ENCODE measurements at places on chromosomes 13 and 19. TPM values are rescaled to one million over a fixed set of nuclear protein-coding genes. Genes with fewer than 3 reads are reported as not detected.

The NLRP4 gene
- not detected for total RNA-seq

The METTL21C gene
- not detected for total RNA-seq

The RNF113B gene
- total RNA-seq, result not detected

The TUBA3C gene
- total RNA-seq, result not detected

The ZNF155 gene
- 5.1 TPM for total RNA-seq

The PSG11 gene
- total RNA-seq, result not detected

The NKG7 gene
- not detected for total RNA-seq

The MISP3 gene
- 4.5 TPM for total RNA-seq

The MED26 gene
- total RNA-seq, result 5.1 TPM

The C1QTNF9B gene
- 2.0 TPM for total RNA-seq

The DOCK6 gene
- 38.5 TPM for total RNA-seq

The MBD3L1 gene
- total RNA-seq, result not detected

The TNFSF9 gene
- not detected for total RNA-seq

The SPIB gene
- total RNA-seq, result 0.53 TPM

The ZNF730 gene
- 0.16 TPM for total RNA-seq

The TARM1 gene
- not detected for total RNA-seq

The CD33 gene
- 2.9 TPM for total RNA-seq

The SYNGR4 gene
- not detected for total RNA-seq

The LAIR1 gene
- 9.8 TPM for total RNA-seq

The RFXAP gene
- 4.5 TPM for total RNA-seq

The C19orf38 gene
- total RNA-seq, result 0.86 TPM

The CEACAM4 gene
- total RNA-seq, result 1.5 TPM

The DNAAF3 gene
- total RNA-seq, result 2.0 TPM

The NLRP12 gene
- 0.36 TPM for total RNA-seq

The FUT1 gene
- 3.6 TPM for total RNA-seq

The PTGIR gene
- total RNA-seq, result 16.7 TPM

The NLRP11 gene
- not detected for total RNA-seq

The CEACAM8 gene
- total RNA-seq, result not detected

The NDUFA7 gene
- total RNA-seq, result 179 TPM

The FAM83E gene
- not detected for total RNA-seq

The SLC25A23 gene
- 145 TPM for total RNA-seq

The ZNF829 gene
- 2.0 TPM for total RNA-seq

The YIPF2 gene
- total RNA-seq, result 25.0 TPM

The SLITRK5 gene
- under 0.01 TPM for total RNA-seq

The LACC1 gene
- total RNA-seq, result 4.3 TPM

The SEMA6B gene
- 10.1 TPM for total RNA-seq

The LGALS4 gene
- 1.2 TPM for total RNA-seq

The CCNA1 gene
- total RNA-seq, result not detected

The OR7D2 gene
- not detected for total RNA-seq

The MISP gene
- total RNA-seq, result 1.1 TPM

The MYH14 gene
- 91.8 TPM for total RNA-seq

The CATSPERD gene
- not detected for total RNA-seq

The CYP2A7 gene
- not detected for total RNA-seq

The OR7A5 gene
- not detected for total RNA-seq

The EFNA2 gene
- not detected for total RNA-seq

All from heart left ventricle (tissue), 16 donors.